Trophoblast cell (in vitro differentiated cells and primary cell): ENCODE measurements at places on chromosomes 6 and 20.

- H3K4me1 ChIP-seq: no peaks in the 10 kb centered on the region
- peaks cover 89% of the 10 kb centered on the region for H3K36me3 ChIP-seq
- H3K27me3 ChIP-seq: no peaks in the 10 kb centered on the region
- no peak overlapping the region for H3K27ac ChIP-seq
Observed at GRCh38 chr6:35053701-35054100, 87.4 kb downstream of the TCP11 start.

- H3K36me3 ChIP-seq: peaks cover 6% of the 10 kb centered on the region
- no peaks in the 10 kb centered on the region for H3K27me3 ChIP-seq
- DNase-seq: peak; percentile 50
- H3K4me1 ChIP-seq: peaks cover 21% of the 10 kb centered on the region
- H3K27ac ChIP-seq: no peak overlapping the region
Observed at GRCh38 chr6:7546896-7547295, 5.4 kb downstream of the DSP start.

DNA sequence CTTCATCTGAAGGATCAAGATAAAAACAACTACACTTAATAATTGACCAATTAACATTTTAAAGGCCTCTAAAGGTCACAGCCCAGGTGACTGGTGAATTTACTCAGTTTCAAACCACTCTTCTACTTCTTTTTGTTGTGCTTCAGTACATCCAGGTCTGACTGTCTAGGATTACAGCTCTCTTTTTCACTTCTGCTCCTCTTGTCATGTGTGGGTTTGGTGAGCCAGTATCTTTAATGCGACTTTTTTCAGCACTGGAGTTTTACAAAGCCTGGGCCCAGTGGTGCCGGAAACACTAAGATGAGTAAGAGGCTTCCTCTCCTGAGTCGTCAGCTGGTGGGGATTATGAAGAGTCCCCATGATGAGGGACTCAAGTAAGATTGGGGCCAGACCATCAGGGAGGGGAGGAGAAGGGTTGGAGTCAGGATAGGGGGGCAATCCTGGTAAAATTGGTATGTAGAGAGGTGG is 27.0 kb downstream of the HECA start:
- no peak overlapping the region for H3K4me3 ChIP-seq
- peaks cover 8% of the 10 kb centered on the region for H3K36me3 ChIP-seq
- H3K4me1 ChIP-seq: peaks cover 8% of the 10 kb centered on the region
- no peak overlapping the region for H3K27ac ChIP-seq
- DNase-seq: no peak

DNA sequence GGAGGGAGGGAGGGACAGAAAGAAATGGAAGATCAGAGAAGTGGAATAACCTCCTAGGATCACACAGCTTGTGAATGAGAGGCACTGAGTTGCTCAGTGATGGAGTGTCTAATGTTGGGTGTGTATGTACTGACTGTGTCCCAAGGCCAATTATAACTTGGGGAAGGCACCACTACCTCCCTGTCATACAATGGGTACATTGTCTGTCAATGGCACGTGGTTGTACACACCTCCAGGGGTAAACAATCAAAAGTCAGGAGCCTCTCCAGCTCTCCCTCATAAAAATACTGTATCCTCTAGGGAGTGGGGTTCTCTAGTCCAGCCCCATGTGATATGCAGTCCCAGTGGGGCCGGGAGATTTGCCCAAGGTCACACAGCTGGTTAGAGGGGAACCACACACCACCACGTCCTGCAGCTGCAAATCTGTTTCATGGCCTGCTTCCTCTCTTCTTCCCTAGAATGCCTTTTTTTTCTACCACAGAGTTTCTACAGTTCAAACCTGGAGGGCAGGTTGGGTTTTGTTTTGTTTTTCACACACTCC is 112.5 kb downstream of the SNX5 start:
- H3K4me3 ChIP-seq: no peak overlapping the region
- no peaks in the 10 kb centered on the region for H3K27me3 ChIP-seq
- no peaks in the 10 kb centered on the region for H3K36me3 ChIP-seq
- DNase-seq: no peak
- no peak overlapping the region for H3K27ac ChIP-seq
- no peaks in the 10 kb centered on the region for H3K4me1 ChIP-seq

DNA sequence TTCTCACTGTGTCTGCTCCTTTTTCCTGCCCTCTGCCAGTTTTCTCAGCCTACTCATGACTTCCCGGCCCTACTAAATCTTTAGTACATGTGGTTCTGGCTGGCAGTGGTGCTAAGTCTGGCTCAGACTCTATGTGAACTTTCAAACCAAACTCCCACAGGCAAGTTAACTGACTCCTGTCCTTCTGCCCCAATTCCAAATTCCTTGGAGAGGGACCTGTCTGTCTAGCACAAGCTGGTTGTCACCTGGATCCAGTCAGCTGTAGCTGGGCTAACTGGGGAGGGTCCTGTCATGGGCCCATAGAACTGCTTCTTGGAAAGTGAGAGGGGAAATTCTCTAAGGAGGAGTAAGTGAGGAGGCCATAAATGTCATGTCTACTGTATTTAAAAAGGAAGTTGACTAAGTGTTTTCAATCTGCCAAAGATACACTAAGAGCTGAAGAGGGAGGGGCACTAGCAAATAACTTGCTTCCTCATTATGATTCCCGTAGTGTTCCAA is 240.1 kb downstream of the KCNQ5 start:
- H3K4me3 ChIP-seq: no peak overlapping the region
- H3K27ac ChIP-seq: peak overlapping the region; percentile 55
- no peaks in the 10 kb centered on the region for H3K27me3 ChIP-seq
- H3K4me1 ChIP-seq: peaks cover 5% of the 10 kb centered on the region
- DNase-seq: no peak

DNA sequence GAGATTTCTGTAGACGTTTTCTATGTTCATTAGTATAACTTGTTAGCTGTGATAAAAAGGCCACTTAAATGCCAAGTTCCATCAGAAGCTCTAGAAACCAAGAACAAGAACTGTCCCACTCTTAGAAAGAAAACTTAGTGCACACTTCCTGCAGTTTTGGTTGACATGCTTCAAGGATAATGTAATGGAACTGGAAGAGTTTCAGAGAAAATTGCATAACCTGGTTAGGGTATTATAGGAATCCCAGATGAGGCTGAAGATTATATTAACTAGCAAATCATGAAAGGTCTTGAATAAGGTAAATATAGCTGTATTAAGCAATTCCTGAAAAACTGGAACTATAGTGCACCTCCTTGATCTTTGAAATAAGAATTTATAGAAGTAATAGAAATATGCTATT is 1.8 kb upstream of the PHACTR2 start:
- no peaks in the 10 kb centered on the region for H3K27me3 ChIP-seq
- DNase-seq: peak; percentile 95

DNA sequence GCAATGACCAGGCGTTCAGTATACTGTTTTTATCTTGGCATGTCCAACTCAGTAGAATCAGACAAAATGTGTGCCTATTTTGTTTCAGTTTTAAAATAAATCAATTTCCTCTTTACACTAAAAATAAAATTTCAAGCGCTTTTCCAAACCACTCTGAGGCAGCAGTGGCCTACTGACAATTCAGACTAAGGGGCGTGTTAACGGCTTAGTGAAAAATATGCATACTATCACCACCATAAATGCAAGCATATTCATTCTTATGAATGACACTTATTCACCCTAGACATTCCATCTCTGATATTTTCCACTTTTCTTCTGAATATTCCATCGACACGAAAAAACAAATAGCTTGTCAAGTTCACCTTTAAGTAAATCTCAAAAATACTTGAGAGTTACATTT is 7.5 kb downstream of the TBX18 start:
- no peak for DNase-seq
- H3K36me3 ChIP-seq: no peaks in the 10 kb centered on the region
- H3K27ac ChIP-seq: no peak overlapping the region
- H3K27me3 ChIP-seq: no peaks in the 10 kb centered on the region
- H3K4me3 ChIP-seq: no peak overlapping the region
- no peaks in the 10 kb centered on the region for H3K4me1 ChIP-seq

GRCh38 chr6:91241946-91242613 is 655.2 kb upstream of the MAP3K7 start:
- no peaks in the 10 kb centered on the region for H3K36me3 ChIP-seq
- no peak overlapping the region for H3K27ac ChIP-seq
- no peaks in the 10 kb centered on the region for H3K27me3 ChIP-seq

GRCh38 chr20:37567331-37567665 is 39.6 kb upstream of the BLCAP start:
- no peak for DNase-seq
- no peaks in the 10 kb centered on the region for H3K27me3 ChIP-seq
- no peaks in the 10 kb centered on the region for H3K36me3 ChIP-seq
- H3K4me1 ChIP-seq: peaks cover 33% of the 10 kb centered on the region
- H3K4me3 ChIP-seq: no peak overlapping the region

GRCh38 chr6:11890849-11891248 is 112.2 kb upstream of the ADTRP start:
- H3K4me1 ChIP-seq: no peaks in the 10 kb centered on the region
- no peak for DNase-seq
- no peaks in the 10 kb centered on the region for H3K27me3 ChIP-seq
- no peaks in the 10 kb centered on the region for H3K36me3 ChIP-seq
- H3K27ac ChIP-seq: no peak overlapping the region

GRCh38 chr6:134626589-134626988 is 308.7 kb upstream of the SGK1 start:
- H3K4me3 ChIP-seq: no peak overlapping the region
- no peaks in the 10 kb centered on the region for H3K36me3 ChIP-seq
- no peak for DNase-seq
- H3K4me1 ChIP-seq: no peaks in the 10 kb centered on the region
- H3K27me3 ChIP-seq: no peaks in the 10 kb centered on the region

DNA sequence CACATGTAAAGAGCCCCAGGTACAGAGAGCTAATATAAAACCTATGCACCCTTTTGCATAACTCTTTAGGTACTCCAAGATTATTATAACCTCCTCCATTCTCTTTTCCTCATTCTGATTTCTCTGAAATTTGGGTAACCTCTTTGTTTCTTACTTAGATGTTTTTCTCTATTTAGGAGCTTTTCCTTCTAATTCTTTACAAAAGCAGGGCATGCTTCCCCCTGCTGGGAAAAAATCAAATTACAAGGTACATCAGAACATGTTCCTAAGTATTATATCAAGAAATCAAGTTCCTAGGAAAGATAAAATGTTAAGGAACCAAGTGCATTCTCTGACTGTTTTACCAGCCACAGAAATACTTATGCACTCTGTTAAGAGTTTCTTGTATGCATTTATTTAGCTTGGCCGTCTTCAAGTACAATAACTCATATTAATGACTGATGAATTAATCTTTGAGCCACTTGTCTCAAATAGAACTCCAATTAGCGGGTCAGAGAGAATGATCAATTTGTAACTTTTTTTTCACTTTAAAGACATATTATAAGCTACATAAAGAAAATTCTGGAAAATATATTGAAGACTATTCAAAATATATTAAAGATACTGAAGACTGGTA is 2.1 kb downstream of the KHDRBS2 start:
- H3K4me1 ChIP-seq: no peaks in the 10 kb centered on the region
- H3K4me3 ChIP-seq: no peak overlapping the region
- peak; percentile 55 for DNase-seq
- no peaks in the 10 kb centered on the region for H3K36me3 ChIP-seq
- H3K27ac ChIP-seq: no peak overlapping the region

GRCh38 chr6:139855671-139856311 is 481.3 kb upstream of the CITED2 start:
- no peak for DNase-seq
- H3K4me3 ChIP-seq: no peak overlapping the region
- no peaks in the 10 kb centered on the region for H3K27me3 ChIP-seq

DNA sequence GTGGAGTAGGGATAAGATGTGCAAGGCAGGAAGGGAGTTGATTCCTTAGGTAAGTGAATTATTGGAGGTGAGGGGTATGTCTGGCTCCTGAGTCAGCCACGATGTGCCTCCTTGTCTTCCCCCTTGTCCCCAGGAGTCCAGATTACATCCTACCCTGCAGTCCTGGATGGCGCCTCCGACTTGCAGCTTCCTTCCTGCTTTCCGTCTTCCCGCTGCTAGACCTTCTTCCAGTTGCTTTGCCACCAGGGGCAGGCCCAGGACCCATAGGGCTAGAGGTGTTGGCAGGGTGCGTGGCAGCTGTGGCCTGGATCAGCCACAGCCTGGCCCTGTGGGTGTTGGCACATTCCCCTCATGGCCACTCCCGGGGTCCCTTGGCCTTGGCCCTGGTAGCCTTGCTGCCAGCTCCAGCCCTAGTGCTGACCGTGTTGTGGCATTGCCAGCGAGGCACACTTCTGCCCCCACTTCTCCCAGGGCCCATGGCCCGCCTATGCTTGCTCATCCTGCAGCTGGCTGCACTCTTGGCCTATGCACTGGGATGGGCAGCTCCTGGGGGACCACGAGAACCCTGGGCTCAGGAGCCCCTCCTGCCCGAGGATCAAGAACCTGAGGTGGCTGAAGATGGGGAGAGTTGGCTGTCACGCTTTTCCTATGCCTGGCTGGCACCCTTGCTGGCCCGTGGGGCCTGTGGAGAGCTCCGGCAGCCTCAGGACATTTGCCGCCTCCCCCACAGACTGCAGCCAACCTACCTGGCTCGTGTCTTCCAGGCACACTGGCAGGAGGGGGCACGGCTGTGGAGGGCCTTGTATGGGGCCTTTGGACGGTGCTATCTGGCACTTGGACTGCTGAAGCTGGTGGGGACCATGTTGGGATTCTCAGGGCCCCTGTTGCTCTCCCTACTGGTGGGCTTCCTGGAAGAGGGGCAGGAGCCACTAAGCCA is 4.9 kb downstream of the ABCC10 start:
- DNase-seq: no peak
- H3K27ac ChIP-seq: no peak overlapping the region
- no peak overlapping the region for H3K4me3 ChIP-seq
- peaks cover 20% of the 10 kb centered on the region for H3K36me3 ChIP-seq

DNA sequence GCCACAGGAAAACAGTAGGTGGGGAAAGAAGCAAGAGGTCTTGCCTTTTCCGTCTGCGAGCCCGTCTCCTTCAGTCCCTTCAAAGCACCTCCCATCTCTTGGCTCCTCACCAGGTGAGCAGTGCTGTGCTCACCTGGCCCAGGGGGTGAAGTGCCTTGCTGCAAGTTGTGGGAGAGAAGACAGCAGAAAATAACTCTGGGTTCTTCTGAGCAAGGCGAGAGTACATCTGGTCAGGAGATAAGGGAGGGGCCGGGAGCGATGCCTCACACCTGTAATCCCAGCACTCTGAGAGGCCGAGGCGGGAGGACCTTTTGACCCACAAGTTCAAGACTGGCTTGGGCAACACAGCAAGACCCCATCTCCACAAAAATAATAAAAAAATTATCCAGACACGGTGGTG is 35.6 kb upstream of the TGM3 start:
- no peaks in the 10 kb centered on the region for H3K27me3 ChIP-seq
- H3K4me1 ChIP-seq: peaks cover 4% of the 10 kb centered on the region
- no peaks in the 10 kb centered on the region for H3K36me3 ChIP-seq
- no peak for DNase-seq
- no peak overlapping the region for H3K27ac ChIP-seq
- no peak overlapping the region for H3K4me3 ChIP-seq

DNA sequence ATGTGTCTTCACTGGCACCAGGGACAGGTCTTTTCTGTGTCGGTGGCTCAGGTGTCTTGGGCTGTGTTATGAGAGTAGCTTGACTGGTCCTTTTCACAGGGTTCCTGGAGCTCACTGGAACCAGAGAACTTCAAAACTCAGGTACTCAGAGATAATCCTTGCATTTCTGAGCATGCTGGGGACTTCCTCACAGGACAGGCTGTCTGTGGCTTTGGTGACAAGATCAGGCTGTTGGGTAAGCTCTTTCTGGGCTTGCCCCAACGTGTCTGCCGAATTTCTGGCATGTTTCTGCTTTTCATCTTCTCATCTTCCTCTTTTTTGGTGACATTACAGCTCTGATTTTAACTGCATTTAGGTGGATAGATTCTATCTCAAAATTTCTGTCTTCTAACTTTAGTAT is 270.0 kb downstream of the CDH26 start:
- H3K4me1 ChIP-seq: no peaks in the 10 kb centered on the region
- H3K36me3 ChIP-seq: no peaks in the 10 kb centered on the region
- H3K4me3 ChIP-seq: no peak overlapping the region

- no peaks in the 10 kb centered on the region for H3K27me3 ChIP-seq
- H3K4me1 ChIP-seq: no peaks in the 10 kb centered on the region
- no peak for DNase-seq
- H3K27ac ChIP-seq: peak overlapping the region; percentile 23
- H3K4me3 ChIP-seq: no peak overlapping the region
Observed at GRCh38 chr6:147906361-147906760, 397.9 kb downstream of the SAMD5 start.
